ENCODE measurements at places on chromosomes 6 and 20.

- no peak for DNase-seq
Observed at GRCh38 chr20:5495939-5496338, 179.2 kb upstream of the PROKR2 start.

- DNase-seq, result no peak
Observed at GRCh38 chr6:431504-431903, 40.0 kb downstream of the IRF4 start.

GRCh38 chr20:46232539-46232938 is 75.8 kb downstream of the CDH22 start:
- DNase-seq, result no peak

- no peak for DNase-seq
Observed at GRCh38 chr20:43576108-43576507, 14.6 kb upstream of the IFT52 start.

- no peak for DNase-seq
Observed at GRCh38 chr20:33284937-33285336, 1.9 kb downstream of the BPIFB1 start.

GRCh38 chr6:76533661-76534060 is 461.2 kb upstream of the IMPG1 start:
- DNase-seq, result no peak

DNA sequence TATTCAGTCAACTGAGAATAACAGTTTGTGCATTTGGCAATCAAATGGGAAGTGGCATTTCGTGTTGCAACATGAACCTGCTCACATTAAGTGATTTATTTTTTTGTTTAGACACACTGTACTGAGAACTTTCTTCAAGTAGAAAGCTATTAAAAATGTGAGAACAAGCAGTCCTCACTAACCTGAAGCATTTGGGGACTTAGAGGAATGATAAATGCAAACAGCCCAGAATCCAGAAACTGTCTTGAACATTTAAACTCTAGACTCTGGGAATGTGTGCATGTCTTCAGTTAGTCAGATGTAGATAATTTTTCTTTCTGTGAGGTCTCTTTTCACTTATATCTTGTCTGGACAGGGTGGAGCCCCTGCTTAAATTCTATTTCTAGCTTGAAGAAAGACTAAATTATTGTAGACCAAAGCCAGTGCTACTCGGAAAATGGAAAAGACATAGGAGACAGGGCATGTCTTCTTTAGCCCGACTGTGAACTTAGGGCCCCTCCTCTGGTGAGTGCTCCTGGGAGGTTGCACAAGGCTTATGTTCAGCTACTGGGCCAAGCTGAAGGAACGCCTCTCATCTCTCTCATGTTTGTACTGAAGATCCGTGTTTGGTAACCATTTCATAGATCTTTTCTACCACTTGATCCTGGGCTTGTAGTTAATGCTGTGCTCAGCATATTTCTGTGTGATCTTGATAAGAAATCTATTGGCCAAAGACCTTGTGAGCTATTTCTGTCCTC is 70.1 kb downstream of the SLX4IP start:
- DNase-seq, result no peak

DNA sequence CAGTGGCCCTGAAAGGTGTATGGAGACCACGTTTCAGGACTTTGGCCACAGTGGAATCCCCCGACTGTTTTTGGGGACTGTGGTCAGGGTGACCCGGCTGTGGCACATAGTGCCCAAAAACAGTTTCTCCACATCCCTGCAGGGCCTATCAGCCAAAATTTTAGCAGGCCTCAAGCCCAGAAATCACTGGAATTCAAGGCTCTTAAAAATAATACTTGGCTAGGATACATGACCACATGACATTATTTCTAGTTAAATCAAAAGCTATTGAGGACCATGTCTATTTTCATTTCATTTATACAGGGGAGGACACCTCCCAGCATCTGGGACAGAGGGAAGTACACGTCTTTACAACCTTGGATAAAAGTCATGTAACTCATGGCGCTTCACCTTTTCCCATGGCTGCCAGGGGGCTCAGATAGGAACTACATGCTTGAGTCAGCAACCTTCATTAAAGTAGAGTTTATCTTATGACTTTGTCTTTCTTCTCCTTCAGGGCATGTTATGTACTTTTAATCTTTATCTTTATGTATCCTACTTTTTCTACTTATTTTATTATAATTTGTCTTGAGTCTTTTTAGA is 70.8 kb upstream of the CD93 start:
- no peak for DNase-seq

DNA sequence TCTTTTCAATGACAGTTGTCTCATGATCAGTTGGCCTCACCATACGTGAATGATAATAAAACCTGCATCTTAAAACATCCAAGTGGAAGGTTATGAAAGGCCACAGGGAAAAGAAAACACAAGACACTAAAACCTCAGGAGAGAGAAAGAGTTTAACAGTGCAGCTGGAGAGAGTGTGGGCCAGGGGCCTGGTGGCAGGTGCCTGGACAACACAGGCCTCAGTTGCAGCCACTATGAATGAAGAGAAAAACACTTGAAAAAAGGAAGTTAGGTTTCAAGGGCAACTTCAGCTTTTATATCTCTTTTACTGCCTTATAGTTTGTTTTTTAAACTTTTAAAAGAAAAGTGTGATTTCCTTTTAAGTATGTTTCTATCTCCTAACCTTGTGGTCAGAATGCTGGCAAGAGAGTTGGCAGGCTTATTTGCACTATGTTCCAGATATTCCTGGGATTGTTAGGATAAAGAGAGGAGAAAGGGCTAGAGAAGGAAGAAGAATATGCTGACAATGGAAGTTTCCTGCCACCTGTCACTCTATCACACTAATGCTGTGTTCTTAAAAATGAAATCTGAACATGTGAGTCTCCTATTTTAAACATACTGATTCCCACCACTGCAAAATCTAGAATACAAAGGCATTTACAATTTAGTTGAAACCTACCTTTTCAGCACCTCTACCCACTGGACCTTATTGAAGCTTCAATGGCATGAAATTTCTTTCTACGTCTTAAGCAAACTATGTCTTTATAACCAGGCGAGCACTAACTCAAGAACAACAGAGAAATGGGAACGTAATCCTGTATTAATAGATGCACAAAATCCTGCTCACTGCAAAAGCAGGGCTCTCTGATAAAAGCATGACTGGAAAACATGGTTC is 222.4 kb downstream of the CD83 start:
- no peak for DNase-seq

DNA sequence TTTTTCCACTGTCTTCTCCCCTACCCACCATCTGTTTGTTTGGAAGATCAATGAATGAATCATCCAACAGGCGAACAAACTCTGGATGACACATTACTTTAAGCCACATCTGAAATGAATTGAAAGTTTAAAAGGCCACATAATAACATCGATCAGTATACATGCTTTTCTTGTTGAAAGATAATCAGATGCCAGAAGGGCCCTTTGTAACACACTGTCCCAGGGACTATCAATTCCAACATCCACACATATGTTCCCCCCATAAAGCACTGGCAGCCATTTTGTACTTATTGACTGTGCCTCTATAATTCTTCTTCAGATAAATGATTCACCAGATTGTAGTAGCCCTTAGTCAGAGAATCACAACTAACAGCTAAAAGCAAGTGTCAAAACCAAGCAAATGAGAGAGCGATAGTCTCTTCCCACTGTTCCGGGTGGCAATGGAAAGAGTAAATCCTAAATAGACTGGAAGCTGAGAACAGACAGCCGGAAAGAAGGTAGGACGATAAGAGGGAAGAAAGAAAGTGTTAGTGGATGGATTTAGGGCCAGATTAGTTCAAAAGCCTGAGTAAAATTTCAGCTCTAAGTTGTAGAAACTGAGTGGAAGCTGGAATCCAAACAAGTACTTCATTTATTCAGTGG is 184.9 kb upstream of the TENT5A start:
- no peak for DNase-seq

GRCh38 chr6:23620911-23621401 is 505.1 kb upstream of the NRSN1 start:
- DNase-seq, result no peak

DNA sequence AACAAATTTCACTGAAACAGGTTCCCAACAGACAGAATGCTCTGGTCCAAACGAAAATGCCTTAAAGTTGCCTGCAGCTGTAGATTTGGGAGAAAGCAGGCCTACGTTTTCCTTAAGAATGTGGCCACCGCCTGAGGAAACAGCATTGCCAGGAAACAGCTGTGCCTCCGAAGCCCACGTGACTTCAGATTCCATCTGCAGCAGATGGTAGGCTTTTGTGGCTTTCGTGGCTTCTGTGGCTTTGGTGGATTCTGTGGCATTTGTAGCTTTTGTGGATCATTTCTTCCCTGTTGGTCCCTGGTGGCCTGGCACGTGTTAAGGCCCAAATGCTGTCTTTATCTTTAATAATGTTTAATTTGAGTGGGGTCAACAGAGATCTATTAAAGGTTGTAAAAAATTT is 222.9 kb downstream of the TTLL2 start:
- no peak for DNase-seq
